Stimulated activated CD4-positive, alpha-beta T cell treated with anti-CD3 and anti-CD28 coated beads, TNF-alpha, amount 100 ng/mL, for 48 hours (primary cell): ENCODE measurements at places on chromosomes 3 and 15.

DNA sequence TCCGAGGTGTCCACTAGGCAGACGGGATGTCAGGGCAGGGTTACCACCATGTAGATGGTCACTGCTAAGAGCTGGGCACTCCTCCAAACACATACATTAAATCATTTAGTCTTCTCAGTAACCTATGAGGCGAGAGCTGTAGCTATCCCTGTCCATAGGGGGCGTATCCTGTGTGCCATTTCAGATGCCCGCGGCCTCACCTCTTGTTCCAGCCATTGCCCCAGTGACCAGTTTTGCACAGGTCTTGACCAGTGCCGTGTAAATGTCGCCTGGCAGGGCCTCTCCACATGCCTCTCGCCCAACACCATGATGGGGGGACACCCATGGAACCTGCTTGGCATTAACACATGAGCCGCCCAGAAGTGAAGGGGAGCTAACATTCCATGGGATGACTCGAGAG is 20.8 kb upstream of the SRP14 start:
- DNase-seq = no peak

GRCh38 chr15:90819390-90819789 is 49.0 kb upstream of the FURIN start:
- no peak for DNase-seq

GRCh38 chr15:47744973-47745372 is 27.7 kb downstream of the SEMA6D start:
- DNase-seq = no peak

GRCh38 chr15:64315216-64315615 is 40.8 kb downstream of the CSNK1G1 start:
- DNase-seq = no peak

DNA sequence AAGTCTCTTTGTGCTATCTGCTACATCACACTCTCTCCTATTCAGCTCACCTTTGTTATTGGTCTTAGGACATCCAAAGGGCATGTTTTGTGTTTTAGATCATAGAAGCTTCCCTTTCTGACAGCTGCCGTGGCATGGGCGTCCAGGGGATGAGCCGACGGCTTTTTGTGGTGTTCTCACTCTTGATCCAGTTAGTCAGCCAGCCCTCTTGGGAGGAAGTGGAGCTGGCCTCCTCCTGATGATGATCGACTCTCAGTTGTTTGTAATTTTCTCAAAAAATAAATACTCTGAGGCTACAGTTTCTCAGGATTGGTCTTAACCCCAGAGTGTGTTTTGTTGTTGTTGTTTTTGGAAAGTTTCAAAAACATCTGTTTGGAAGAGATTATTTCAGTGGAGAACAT is 34.4 kb downstream of the BOC start:
- DNase-seq = no peak

DNA sequence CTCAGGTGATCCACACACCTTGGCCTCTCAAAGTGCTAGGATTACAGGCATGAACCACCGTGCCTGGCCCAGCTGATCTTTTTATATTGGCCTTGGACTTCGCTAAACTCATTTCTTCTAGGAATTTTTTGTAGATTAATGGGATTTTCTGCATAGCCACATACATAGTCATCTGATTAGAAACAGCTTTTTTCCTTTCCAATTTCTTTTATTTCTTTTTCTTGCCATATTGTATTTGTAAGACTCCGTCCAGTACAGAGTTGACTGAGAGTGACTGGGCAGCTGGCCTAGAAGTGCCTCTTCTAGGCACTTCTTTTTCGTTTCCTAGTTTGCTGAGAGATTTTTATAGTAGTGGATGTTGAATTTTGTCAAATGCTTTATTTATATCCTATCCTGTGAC is 37.4 kb downstream of the ARIH1 start:
- no peak for DNase-seq

- no peak for DNase-seq
These were observed 198.6 kb upstream of the IL12A start for GRCh38 chr3:159789742-159790635.
